ENCODE measurements at places on chromosomes 11 and 22.

DNA sequence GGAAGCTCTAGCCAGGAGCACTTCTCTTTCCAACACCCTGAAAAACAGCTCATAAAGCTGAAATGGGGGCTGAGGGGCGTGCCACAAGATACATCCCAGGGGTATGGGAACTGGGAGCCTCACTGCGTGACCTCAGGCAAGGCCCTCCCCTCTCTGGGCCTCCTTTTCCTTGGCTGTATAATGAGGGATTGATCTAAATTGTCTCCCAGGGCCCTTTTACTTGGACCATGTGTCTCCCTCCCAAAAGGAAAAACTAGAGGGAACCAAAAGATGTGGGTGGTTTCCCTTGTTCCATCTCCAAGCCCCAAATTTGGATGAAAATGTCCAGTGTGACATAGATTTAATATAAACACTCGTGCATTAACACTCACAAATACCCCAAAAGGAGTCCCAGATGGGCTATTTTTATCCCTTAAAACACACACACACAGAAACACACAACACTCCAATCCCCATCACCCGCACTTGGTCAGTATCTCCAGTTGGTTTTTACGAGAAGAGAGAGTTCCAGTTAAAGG lies 25.9 kb upstream of the SMTN start:
- no peak for DNase-seq

DNA sequence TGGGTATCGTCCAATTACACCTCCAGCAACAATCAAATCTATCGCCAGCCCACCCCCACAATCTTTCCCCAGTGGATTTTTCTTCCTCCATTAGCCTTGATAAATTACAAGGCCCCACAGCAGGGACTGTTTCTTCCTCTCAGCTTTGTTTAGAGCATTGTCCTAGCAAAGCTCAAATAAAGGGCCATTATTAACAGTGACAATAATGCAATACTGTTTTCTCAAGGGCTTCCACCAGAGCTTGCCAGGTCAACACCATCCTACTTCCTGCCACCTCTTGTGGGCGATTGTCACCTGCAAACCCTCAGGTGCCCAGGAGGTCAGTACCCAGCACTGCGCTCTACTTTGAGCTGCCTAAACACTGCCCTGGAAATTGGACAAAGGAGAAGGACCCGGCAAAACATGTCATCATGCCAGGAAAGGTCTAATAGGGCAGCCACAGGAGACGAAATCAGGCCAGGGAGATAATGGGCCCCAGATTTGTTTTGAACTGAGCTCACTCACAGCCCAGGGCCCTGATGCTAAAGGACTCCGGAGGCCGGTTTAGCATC lies 95.2 kb downstream of the ABTB2 start:
- no peak for DNase-seq

GRCh38 chr22:48754611-48755058 lies 1073.0 kb downstream of the BRD1 start:
- no peak for DNase-seq

DNA sequence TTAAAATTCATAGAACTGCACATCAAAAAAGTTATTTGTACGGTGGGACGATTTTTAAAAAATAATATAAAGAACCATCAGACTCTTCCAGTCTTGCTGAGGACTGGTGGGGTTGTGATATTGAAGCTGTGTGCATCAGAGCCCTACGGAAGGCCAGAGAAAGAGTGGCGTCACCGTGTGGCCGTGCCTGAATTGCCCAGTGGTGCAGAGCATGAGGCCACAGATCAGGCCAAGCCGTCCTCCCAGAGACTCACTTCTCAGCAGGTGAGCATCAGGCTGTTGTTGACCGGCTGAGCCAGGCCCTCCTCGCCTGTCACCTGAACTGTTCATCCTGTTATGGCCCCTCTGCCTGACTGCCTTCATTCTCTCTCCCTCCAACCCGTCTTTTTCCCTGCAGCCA lies 1013.9 kb downstream of the TBC1D22A start:
- DNase-seq, result no peak

GRCh38 chr11:129434641-129435498 lies 59.2 kb downstream of the BARX2 start:
- no peak for DNase-seq

DNA sequence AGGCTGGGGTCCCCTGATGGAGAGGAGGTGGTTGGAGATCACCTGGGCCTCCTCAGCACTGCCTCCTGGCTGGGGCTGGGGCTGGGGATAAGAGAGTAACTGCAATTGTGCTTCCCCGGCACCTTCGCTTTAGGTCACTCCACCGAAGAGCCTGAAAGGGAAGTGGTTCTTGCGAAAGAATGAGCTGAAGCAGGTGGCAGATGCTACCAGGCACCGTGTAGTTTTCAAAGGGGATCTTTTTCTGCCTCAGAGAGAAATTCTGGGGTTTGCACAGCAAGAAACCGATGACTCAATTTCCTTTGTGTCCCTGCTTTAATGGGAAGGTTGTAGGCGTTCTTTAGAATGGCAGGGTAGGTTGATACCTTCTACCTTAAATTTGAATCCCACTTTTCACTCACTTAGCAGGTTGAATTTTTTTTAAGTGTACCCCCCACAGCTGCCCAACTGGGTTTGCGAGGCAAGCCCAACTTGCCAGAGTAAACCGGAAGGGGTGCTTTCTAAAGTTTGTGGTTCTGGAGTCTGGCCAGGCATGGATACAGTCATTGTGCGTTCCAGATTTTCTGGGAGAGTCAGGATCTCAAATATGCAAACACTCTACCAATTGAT lies 5.3 kb downstream of the CD44 start:
- peak; percentile 51 for DNase-seq

GRCh38 chr11:47437746-47438418 lies 11.1 kb downstream of the RAPSN start:
- no peak for DNase-seq

DNA sequence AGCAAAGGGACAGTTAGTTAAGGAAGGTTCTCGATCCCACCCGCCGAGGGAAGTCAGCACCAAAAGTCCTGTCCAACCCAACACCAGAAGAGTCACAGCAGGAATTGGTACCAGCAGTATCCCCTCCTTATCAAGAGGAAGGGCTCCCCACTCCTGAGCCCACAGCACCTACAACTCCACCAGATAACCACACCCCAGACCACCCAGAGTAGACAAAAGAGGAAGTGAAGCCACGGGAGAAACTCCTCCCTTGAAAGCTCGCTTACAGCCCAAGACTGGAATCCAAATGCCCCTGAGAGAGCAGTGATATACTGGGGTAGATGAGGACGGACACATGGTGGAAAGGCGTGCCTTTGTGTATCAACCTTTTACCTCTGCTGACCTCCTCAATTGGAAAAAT lies 7.3 kb upstream of the CD5 start:
- peak; percentile 56 for DNase-seq

DNA sequence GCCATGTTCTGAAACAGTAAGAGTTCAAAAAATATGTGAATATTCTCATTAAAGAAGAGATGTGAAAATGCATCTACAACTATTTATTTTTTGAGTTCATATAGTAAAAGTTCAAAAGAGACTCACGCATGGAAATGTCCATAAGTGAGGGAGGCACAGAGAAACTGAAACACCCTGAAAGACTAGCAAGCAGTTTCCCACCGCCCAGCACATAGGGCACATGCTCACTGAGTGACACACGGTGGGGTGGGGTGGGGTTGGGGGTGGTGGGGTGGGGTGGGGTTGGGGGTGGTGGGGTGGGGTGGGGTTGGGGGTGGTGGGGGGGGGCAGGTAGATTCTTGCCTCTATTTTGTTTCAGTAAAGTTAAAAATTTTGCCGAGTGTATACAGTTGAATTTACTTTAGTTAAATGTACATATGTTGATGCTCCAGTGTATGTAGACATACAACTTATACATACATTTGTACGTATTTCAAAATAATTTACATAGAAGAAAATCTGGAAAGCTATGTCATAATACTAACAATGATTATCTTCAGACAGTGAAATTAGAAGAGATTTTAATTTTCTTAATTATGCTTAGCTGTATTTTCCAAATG lies 6.3 kb downstream of the CCDC34 start:
- no peak for DNase-seq

- DNase-seq, result no peak
Observed at GRCh38 chr11:119996556-119996955, 141.4 kb downstream of the TRIM29 start.

GRCh38 chr11:121321614-121322243 lies 29.2 kb downstream of the SC5D start:
- DNase-seq, result peak; percentile 53

DNA sequence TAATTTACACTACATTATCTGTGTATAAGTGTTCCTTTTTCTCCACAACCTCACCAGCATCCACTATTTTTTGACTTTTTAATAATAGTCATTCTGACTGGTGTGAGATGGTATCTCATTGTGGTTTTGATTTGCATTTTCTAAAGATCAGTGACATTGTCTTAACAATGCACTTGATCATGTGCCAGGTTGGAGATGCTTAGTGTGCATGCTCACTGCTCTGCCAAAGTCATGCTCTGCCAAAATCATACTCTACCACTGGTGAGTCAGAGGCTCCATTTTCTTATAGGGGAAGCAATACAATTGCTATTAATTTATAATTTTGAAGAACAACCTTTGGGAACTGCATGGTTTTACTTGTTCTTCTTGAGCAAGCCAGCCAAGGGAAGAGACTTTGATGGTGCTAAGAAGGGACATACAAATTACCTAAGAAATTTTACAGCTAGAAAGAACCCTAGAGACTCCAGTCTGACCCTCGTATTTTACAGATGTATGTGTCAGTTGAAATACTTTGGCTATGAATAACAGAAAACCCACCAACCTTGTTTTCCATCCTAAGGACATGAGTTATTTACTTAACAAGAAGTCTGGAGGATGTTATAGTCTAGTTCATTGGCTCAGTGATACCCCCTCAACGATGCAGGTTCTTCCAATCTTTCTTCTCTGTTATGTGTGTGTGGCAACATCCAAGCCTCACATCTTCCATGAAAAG lies 368.9 kb downstream of the DDX10 start:
- DNase-seq, result no peak

- DNase-seq, result no peak
Observed at GRCh38 chr11:19789835-19790710, 77.4 kb downstream of the NAV2 start.

GRCh38 chr11:44519989-44520737 lies 45.3 kb upstream of the CD82 start:
- no peak for DNase-seq

DNA sequence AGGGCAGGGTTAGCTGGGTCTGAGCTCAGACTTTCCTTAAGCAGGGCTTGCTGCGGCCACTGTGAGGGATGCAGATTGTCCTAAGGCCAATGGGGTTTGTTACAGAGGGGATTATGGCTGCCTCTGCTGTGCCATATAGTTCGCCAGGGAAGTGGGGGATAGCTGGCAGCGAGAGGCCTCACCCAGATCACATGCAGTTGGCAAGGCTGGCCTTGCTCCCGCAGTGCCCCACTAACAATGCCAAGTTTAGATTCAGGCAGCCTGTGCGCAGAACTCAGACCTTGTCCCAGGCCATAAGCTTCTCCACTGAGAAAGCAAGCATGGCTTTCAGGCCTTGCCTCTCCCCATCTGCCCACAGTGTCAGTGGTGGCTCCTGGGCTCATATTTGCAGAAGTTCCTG lies 4.7 kb upstream of the APOL2 start:
- no peak for DNase-seq

DNA sequence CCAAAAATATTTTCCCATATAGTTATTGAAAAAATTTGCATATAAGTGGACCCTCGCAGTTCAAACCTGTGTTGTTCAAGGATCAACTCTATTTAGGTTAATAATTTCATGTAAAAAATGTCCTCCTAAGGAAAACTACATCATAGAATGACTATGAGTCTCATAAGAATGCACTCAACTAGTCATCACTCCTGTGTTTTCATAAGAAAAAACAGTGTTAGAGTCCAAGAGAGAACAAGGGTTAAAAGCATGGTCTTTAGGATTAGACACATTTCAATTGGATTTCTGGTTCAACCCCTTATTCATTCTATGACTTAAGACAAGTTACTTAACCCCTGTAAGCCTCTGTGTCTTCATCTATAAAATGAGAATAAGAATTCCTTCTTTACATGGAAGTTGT lies 5.1 kb downstream of the PARVA start:
- no peak for DNase-seq

DNA sequence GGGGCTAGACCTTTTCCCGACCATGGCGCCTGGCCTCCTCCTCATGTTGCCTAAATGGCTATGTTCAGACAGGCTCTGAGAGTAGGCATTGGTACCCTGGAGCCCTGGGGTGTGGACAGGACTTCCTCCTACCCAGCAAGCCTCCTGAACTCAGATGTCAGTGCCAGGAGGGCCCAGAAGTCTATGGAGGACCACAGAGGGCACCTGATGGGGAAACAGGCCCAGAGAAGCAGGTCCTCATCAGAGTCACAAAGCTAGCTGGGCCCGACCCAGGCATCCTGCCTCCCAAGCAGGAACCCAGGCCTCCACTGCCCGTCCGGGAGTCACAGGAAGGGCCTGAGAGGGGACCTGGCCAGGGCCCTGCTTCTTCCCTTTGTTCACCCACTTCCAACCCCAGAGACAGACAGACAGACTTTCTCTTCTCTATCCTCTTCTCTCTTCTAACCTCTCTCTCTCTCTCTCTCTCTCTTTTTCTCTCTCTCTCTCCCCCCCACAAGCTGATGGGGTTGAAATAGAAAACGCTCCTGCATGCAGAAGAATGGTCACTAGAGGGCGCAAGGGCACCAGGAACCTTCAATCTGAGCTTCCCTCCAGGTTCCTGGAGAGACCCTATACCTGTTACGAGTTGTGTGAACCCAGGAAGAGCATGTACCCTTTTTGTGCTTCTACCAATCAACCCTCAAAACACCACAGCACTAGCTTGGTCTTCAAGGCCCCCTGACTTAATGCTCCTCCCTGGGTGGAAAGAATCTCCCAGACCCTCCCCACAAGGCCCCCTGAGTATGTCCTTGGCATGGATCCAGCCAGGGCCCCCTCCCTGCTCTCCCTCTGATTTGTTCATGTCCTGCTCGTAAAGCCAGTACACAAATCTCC lies 27.1 kb downstream of the ARAP1 start:
- DNase-seq, result peak; percentile 94

- no peak for DNase-seq
Observed at GRCh38 chr11:131077340-131077739, 161.1 kb upstream of the SNX19 start.

- DNase-seq, result no peak
Observed at GRCh38 chr11:35330156-35330889, 89.0 kb downstream of the SLC1A2 start.

- DNase-seq, result no peak
Observed at GRCh38 chr11:84212468-84213390, 926.6 kb upstream of the CCDC90B start.

- no peak for DNase-seq
Observed at GRCh38 chr11:66548774-66549630, 2.3 kb downstream of the ACTN3 start.

DNA sequence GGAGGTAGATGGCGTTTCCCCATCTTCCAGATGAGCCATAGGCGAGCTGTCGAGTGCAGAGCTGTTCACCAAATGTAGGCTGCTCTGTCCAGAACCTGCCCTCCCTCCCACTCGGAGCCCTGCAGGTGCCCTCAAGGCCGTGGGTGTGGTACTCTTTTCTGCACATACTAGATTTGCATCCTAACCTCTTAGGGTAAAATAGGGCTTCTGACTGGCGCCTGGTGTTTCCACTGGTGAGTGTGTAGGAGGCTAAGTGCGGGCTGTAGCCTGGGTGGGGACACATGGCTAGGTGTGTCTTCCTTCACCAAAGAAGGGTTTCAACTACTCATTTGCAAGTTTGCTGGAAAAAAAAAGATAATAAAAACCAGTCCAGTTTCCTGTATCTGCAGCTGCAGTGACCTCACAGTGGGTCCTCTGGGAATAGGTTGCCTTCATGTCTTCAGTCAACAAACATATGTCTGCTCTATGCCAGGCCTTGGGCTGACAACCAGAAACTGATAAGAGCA lies 8.5 kb downstream of the BIK start:
- DNase-seq, result no peak
